GM13977 (cell line): ENCODE measurements at places on chromosomes 11 and 22.

DNA sequence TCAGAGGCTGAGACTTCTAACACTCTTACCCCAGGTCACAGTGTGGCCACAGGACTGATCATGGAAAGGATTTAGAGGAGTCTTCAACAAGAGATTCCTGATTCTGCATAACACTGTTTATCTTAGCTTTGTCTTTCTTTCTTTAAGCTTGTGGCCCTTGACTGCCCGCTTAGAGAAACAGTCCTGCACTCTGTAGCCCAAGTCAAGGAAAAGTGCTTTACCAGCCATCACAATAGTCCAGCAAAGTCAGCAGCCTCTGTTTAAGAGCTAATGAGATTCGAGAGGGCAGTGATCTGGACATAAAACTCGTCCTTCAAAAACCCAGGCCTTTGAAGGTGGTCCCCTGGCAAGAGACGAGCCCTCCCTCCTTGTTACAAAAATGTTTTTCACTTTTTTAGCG lies 30.0 kb downstream of the PRDM10 start:
- DNase-seq = no peak

GRCh38 chr11:66543263-66544107 lies 2.4 kb downstream of the ZDHHC24 start:
- peak; percentile 79 for DNase-seq

GRCh38 chr11:47589118-47589517 lies 2.6 kb downstream of the FAM180B start:
- no peak for DNase-seq

DNA sequence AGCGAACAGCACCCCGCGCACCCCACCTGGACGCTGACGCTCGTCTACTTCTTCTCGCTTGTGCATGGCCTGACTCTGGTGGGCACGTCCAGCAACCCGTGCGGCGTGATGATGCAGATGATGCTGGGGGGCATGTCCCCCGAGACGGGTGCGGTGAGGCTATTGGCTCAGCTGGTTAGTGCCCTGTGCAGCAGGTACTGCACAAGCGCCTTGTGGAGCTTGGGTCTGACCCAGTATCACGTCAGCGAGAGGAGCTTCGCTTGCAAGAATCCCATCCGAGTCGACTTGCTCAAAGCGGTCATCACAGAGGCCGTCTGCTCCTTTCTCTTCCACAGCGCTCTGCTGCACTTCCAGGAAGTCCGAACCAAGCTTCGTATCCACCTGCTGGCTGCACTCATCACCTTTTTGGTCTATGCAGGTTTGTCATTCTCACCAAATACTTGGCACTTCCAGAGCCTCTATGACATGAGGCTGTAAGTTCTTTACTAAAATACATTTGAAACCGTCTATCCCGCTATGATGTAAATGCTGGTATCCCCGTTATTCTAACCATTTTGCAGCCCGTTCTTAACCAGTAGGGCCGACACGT lies 535 bp downstream of the AQP11 start:
- DNase-seq = no peak

DNA sequence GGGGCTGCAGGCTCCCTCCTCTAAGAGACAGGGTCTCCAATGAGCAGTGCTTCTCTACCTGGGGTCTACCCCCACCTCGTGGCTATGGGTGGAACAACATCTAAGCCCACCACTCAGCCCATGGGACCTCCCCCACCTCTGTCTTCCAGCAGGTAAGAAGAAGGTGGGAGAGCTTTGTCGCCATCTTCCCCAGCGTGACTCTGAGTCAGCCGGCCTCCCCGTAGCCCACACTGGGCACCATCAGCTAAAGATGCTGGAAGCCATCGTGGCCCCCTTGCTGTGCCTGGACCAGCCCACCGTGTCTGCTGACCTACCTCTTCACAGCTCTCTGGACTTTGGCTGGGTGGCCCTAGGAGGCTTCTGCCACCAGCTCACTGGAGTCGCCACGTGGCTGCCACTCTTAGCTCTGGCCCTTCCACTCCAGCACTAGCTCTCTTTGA lies 944 bp downstream of the C11orf86 start:
- peak; percentile 56 for DNase-seq

GRCh38 chr11:95547976-95548375 lies 241.6 kb downstream of the FAM76B start:
- no peak for DNase-seq

DNA sequence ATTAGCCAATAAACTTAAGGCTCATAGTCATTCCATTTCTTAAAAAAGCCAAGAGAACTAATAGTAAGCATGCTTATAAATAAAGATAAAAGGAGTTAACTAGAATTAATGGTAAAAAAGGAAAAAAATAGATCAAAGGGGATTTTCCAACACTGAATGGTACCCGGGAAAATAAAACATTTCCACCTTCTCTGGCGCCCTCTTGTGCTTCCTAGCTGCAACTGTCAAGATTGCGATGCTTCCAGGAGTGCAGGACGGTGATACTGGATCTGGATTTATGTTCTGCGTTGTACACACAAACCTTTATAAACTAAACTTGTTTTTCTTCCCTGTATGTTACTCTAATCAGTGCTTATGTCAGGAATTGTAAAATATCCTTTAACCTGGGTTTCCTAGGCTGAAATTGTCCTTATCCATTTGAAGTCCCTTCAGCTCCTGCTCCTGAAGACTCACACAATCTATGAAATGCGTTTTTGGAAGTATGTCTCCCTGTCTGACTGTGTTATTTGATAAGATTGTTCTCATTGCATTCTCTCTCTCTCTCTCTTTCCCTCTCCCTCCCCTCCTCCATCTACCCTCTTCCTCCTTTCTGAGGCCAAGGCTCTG lies 9.6 kb upstream of the HTATIP2 start:
- DNase-seq = peak; percentile 33

- DNase-seq = no peak
These were observed 129.1 kb downstream of the MPPED2 start for GRCh38 chr11:30457087-30457486.

GRCh38 chr11:109236696-109237095 lies 185.3 kb upstream of the C11orf87 start:
- no peak for DNase-seq

- DNase-seq = peak; percentile 81
These were observed 1.9 kb downstream of the ESAM start for GRCh38 chr11:124760205-124760652.

DNA sequence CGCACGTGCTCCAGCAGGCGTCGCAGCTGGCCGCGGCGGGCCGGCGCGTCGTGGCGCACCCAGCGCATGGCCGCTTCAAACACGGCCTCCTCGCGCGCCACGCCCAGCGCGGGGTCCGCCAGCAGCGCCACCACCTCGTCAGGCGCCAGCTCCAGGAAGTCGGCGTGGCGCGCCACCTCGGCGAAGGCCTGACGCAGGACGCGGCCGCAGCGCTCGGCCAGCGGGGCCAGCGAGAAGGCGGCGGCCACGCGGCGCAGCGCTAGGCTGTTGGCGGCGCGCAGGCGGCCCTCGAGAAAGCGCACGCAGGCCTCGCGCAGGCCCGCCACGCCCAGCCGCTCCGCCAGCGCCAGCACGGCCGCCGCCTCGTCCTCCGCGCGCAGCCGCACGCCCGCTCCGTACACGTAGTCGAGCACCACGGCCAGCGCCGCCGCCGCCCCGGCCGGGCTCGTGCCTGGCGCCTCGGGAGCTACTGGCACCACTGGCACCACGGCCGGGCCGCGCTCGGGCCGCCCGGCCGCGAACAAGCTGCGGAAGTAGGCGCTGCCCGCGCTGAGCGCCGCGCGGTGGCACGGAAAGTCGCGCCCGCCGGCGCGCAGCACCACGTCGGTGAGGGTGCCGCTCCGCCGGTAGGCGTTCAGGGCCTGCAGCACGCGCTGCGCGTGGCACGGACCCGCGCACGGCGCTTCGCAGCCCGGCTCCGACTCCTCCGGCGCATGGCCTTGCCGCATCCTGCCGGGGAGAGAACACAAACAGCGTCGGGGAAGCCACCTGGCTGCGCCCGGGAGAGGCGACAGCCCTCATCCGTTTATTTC lies 2.9 kb downstream of the KLHL35 start:
- peak; percentile 91 for DNase-seq

- peak; percentile 74 for DNase-seq
These were observed 4.2 kb upstream of the FXYD2 start for GRCh38 chr11:117828611-117829368.

GRCh38 chr11:35909511-35910265 lies 34.2 kb upstream of the LDLRAD3 start:
- no peak for DNase-seq

DNA sequence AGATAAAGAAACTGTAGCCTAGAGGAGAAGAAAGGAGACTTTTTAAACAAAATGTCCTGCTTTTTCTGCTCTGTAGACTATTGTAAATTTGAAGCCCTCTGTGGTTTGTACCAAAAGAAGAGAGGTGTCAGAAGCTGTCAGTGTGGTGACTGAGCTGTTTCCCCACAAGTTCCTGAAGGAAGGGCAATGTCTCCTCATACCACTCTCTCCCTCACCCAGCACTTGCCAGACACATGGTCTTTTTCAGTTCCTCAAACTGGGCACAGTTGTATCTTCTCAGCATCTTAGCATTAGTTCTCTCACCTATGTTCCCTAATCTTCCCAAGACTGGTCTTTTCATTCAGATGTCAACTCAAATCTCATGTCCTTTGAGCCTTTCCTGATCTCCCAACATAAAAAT lies 4.3 kb downstream of the BCO2 start:
- no peak for DNase-seq

GRCh38 chr11:45158210-45158731 lies 11.8 kb downstream of the PRDM11 start:
- no peak for DNase-seq

GRCh38 chr11:10298342-10298741 lies 4.3 kb upstream of the SBF2 start:
- peak; percentile 84 for DNase-seq

GRCh38 chr11:114259124-114259526 lies 37.1 kb upstream of the NNMT start:
- no peak for DNase-seq

- DNase-seq = no peak
These were observed 150.3 kb upstream of the NCAM1 start for GRCh38 chr11:112810951-112811350.

DNA sequence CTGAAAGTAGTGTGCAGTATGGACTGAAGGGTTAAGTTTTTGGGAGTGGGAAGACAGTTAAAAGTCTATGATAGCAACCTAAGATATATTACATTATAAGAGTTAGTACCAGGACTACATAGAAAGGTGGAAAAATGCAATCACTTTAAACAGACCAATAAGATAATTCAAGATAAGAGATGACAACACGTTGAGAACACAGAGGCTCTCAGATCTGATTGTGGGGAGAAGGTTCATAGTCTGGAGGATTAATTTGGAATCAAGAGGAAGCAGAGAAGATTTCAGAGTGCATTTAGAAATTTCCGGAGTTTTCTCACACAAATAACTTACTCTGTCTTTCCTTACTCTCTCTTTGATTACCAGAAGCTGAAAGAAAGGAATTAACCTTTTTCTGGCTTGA lies 441 bp downstream of the CASP5 start:
- no peak for DNase-seq

- DNase-seq = no peak
These were observed 107.8 kb downstream of the FAR1 start for GRCh38 chr11:13776134-13776815.

- DNase-seq = no peak
These were observed 2.3 kb upstream of the OR51B4 start for GRCh38 chr11:5304046-5304445.

GRCh38 chr11:2156416-2157182 lies 4.4 kb downstream of the INS start:
- peak; percentile 88 for DNase-seq

GRCh38 chr22:44702479-44703198 lies 635 bp downstream of the PRR5 start:
- no peak for DNase-seq

GRCh38 chr11:33944693-33945424 lies 53.0 kb upstream of the LMO2 start:
- no peak for DNase-seq

GRCh38 chr11:114291381-114291780 lies 4.8 kb upstream of the NNMT start:
- DNase-seq = no peak

- no peak for DNase-seq
These were observed 5.6 kb downstream of the ARHGEF17 start for GRCh38 chr11:73313652-73314051.

DNA sequence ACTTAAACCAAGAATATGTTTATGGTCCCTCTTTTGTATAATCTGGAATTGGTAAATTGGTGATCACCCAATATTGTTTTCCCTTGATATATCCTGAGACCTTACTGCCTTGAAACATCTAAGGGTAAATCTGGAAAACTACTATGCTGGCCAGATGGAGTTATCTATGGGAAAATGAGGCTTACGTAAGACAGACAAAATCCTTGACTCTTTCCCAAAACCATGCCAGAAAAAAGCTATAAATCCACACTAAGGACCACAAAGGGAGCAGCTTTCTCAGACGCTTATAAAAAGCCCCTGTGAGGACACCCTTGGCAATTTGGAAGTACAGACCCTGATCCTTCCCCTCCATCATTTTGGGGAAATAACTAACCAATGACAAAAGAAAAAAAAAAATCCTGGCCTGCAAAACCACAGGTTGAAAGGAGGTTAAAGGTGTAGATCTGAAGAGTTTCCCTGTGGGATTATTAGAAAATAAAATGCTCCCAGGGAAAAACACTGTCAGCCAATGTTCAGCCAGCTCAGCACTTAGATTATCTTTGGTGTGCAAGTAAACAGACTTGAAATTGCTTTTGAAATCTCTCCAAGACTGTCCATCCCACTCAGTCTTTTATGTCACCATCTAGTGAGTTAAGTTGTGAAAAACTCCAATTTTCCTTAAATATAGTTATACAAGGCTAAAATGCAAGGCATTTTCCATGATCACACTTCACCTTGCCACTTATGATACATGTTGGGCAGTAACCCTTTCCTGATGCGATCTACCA lies 6.6 kb upstream of the AMBRA1 start:
- DNase-seq = no peak

GRCh38 chr11:67317888-67318555 lies 14.7 kb downstream of the SSH3 start:
- DNase-seq = no peak

DNA sequence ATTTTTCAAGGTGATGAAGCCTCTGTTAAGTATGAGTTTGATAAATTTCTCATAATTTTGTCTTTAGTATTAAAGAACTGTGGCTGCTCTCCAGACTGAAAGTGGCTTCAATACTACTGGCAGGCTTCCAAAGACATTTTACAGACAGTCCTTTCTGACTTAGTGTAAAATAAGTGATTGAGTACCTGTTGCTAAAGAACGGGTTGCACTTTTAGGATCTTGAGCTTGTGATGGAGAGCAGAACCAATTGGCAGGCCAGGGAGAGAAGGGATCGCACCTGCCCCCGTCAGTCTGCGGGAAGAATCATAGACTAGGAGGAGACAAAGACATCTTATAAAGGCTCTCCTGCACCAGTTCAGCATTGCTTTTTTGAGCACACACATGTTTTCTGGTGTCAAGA lies 4.4 kb downstream of the NCAM1 start:
- no peak for DNase-seq

DNA sequence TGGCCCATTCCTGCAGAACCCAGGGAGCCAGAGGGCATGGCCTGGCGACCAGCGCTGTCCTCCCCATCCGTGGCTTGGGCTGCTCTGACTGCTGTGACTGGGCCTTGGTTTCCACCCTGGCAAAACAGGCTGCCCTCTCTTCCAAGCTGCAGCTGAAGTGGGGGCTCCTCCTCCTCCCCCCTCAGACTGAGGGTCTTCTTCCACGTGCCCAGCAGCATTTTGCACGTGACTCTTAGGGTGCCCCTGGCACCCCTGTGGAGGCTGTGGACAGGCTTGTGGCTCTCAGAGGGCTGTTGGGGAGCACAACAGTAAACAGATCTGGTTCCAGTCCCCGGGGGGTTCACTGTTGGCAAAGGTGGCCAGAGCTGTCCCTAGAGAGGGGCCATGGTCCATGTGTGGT lies 51.4 kb downstream of the PISD start:
- no peak for DNase-seq

- no peak for DNase-seq
These were observed 26.9 kb downstream of the DRD2 start for GRCh38 chr11:113448316-113448677.

GRCh38 chr22:33986167-33986771 lies 66.0 kb upstream of the LARGE1 start:
- peak; percentile 23 for DNase-seq
